ENCODE measurements at places on chromosomes 5 and 9. TPM values are rescaled to one million over a fixed set of nuclear protein-coding genes. Genes with fewer than 3 reads are reported as not detected.

- DNase-seq: no peak
These were observed 81.4 kb downstream of the GABBR2 start for GRCh38 chr9:98627296-98627695.

DNA sequence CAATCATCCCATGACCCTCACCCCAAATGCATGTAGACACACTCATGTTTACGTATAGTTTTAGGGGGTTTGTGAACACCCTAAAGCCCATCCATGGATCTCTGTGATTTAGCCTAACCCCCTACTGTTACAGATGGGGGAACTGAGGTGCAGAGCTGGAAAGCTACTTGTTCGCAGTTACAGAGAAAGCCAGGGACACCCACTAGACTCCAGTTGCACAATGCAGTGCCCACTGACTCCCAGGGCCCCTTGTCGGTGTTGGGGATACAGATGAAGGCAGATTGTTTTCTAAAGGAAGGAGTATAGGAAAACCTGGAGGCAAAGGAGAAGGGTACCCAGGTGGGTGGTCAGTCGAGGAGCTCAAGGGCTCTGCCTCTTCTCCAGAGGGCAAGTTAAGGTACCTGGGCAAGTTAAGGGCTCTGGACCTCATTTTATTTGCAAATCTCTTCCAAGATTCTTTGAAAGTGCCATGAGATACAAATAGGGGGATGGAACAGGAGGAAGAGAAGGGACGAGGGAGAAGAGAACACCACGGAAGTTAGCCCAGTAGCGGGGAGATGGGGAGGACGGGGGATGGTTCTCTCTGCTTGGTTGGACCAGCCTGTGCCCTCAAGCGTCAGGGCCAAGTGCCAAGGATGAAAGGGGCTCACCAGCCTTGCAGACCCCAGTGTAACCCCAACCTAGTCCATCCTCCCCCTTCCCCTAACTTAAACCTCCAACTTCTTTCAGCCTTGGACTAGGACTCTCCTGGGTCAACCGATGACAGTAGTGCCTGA, 958 bp downstream of the MYOZ3 start:
- DNase-seq: no peak

DNA sequence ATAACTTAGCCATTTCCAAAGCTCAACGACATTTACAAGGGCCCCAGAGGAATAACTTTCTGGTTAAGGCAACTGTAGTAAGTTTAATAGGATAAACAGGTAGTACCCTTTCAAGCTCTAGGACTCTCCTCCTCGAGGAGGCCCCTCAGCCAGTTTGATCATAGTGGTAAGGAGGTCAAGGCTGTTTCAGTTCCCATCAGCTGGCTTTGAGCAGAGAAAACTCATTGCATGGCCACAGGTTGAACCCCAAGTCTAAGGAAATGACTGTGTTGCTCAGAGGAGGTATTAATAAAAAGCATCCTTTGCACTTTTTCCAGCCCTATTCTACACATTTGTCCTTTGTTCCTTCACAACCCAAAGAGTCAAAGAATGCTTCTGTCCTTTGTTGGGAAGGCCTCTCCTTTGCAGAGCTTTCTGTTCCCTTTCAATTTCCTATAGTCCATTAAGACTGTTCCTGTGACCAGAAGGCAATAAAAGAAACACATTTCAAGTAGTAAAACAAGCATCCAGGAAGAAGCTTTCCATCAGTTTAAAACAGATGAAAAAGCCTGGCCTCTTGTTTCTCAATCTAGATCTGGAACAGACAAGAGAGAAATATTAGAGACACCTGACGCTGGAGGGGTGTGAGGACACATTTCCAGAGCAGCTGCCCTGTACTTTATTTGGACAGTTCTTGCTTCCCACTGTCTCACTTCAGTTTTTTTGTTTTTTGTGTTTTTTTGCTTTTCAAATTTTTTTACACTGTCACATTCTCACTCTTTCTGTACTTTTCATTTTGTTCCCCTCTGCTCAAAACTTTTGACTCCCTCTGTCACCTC, 54.1 kb downstream of the PRRC1 start:
- DNase-seq: no peak

GRCh38 chr5:132859889-132860437, 6.3 kb downstream of the GDF9 start:
- DNase-seq: no peak

- no peak for DNase-seq
These were observed 4.2 kb downstream of the IFNA8 start for GRCh38 chr9:21413151-21413550.

- DNase-seq: no peak
These were observed 15.3 kb downstream of the C9orf152 start for GRCh38 chr9:110192531-110193261.

GRCh38 chr5:68822796-68823195, 271.0 kb upstream of the SLC30A5 start:
- no peak for DNase-seq

DNA sequence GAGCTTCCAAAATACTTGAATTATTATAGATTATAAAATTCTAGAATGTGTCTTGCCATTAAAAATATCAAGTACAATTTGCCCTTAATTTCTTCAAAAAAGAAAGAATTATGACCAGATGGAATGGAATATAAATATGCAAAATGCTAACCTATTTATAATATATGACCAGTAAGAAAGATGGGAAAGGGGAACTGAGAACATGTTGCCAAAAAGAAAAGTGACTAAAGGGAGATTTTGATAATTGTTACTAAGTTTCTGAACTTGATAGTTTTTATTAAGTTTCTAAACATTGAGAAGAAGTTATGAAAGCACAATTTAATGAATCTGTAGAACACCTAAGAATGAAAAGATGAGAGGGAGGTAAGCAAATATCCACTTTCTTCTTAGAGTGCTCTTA, 188.4 kb upstream of the NR4A3 start:
- no peak for DNase-seq

DNA sequence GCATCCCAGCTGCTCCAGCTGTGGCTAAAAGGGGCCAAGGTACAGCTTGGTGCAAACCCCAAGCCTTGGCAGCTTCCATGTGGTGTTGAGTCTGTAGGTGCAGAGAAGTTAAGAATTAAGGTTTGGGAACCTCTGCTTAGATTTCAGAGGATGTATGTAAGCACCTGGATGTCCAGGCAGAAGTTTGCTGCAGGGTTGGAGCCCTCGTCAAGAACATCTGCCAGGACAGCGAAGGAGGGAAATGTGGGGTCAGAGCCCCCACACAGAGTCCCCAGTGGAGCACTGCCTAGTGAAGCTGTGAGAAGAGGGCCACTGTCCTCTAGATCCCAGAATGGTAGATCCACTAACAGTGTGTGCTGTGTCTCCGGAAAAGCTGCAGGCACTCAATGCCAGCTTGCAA, 236.2 kb upstream of the ADRA1B start:
- no peak for DNase-seq

DNA sequence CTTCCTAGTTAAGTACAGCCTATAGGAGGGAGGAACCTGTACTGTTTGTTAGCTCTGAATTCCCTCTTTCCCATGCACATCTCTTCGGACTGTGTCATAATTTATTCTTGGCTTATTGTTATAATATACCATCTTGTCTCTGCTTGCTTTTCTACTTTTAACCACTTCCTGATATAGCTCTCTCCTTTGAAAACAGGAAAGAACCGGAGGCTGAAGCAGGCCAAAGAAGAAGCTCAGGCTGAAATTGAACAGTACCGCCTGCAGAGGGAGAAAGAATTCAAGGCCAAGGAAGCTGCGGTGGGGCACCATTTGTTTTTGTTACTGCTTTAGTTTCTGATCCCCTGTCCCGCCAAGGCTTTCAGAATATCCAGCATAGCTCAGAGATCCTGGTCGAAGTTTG, 4.8 kb downstream of the ATP6V1G1 start:
- no peak for DNase-seq

DNA sequence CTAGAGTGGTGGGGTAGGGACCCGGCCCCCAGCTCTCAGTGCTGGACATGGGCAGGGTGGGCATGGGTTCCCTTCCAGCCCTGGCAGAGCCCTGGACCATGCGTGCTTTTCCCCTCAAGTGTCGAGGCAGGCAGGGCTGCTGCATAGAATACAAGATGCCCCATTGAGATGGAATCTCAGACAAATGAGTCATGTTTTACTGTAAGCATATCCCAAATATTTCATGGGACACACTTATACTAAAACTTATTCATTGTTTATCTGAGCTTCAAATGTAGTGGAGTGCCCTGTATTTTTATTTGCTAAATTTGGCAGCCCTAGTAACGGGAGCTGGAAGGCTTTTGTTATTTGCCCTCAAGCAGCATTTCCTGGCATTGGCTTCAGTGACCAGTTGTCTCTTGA, 3.2 kb upstream of the RNU6ATAC start:
- DNase-seq: no peak

DNA sequence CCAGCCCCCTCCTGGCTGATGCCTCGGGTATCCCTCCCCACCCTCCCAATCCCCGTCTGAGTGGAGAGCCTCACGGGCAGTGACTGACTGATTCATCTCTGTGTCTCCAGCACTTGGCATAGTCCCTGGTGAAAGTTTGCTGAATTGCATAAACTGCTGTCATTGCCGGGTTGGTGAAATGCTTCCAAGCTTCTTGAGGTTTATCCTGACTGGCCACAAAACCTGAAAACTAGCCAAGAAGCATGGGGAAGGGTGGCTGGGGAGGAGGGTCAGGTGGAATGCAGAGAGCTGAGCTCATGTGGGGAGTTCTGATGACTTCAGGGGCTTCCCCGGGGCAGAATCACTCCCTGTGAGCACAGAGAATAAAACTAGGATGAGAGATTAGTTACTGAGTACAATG, 56.9 kb upstream of the GGTA1 start:
- peak; percentile 40 for DNase-seq

DNA sequence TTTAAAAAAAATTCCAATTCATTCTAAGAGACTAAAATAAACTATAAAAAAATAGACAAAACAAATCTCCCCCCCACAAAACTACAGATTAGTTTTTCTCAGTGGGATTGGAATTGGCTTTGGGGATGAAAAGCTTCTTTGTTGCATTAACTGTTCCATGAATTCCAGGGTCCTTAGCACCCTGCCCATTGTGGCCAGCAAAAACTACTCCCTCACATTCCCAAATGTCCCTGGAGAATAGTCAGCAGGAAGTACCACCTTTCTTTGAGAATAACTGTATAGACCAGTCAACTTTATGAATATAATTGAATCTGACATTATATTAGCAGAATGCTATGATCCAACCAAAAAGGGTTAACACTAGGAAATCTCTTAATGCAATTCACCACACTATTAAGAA, 147.9 kb downstream of the LPAR1 start:
- no peak for DNase-seq

GRCh38 chr9:1910269-1910811, 104.8 kb upstream of the SMARCA2 start:
- DNase-seq: no peak

- DNase-seq: no peak
These were observed 10.6 kb upstream of the UBAP2 start for GRCh38 chr9:34059281-34059680.

DNA sequence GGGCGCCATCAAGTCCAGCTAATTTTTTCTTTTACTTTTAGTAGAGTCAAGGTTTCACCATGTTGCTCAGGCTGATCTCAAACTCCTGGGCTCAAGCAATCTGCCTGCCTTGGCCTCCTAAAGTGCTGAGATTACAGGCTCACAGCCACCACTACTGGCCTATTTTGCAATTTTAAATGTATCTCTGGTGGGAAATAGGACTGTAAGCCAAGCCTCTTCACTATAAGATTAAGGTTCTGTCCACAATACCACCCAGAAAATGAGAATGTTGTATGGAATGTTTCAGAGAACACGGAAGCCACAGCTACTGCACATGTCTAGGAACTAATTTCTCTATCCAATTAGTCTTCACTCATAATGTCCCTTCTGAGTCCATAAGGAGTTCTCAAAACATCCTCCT, 607.3 kb downstream of the PRELID2 start:
- no peak for DNase-seq

- DNase-seq: peak; percentile 38
These were observed 17.5 kb downstream of the PTTG1 start for GRCh38 chr5:160439205-160439600.

DNA sequence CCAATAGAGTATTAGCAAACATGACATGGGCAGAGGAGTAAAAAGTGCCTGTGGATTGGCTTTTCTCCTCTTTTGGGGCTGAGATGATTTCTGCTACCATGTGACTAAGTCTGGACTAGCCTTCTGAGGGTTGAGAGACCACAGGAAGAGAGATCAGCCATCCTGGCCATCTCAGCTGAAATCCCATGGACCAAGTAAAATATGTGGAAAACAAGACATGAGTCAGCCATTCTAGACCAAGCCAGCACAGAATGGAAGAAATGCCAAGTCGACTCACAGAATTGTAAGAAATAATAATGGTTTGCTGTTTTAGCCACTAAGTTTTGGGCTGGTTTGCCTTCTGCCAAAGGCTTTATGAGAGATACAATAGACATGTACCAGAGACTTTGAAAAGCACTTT, 377.8 kb downstream of the CHSY3 start:
- DNase-seq: no peak

DNA sequence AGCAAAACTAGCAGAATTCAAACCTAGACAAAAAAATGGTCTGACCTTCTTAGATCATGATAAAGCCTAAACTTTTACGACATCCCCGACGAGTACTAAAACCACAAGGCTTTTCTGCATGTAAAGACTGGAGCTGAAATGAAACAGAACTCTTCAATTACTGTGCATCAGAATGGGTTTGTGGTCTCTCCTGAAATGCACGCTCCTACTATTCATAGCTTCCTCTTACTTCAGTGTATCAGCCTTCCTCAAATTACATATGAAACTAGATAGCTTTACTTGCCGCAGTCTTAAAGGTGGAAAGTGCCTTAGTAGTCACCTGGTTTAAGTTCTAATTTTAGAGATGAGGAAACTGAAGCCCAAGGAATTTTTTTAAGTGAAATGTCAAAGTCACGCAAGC, 24.6 kb upstream of the MED10 start:
- DNase-seq: no peak

DNA sequence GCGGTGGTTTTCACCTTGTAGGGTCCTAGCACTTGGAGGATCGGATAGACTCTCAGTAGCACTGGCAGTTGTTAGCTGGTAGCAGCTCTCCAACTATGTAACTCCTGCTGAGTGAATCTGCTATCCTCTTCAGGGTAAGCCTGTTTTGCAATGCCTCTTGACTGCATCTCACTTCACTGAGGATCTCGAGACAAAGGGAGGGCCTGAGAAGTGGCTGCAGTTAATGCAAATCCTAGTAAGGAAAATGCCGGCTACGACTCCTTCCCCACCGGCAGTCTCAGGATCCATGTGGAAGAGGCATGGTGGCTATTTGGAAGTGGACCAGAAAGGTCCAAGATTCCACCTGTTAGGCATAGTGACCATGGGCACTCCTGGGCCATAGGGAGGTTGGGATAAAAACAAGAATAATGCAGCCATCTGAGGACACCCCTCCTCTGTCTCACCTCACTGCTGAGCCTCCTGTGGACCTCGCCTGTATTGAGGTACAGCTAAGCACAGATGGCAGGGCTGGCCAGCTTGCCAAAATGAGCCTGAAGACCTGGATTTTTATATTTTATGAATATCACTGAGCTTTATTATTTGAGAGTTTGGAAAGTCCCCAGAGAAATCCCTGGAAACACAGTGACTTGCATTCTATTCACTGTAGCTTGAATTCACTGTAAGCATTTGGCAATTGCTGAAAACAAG, 146.0 kb downstream of the LIFR start:
- no peak for DNase-seq

ITK gene
- total RNA-seq: 3.4 TPM

SUSD3 gene
- total RNA-seq: 7.0 TPM

MAPKAP1 gene
- total RNA-seq: 81.5 TPM

PTGER4 gene
- 13.8 TPM for total RNA-seq

AK8 gene
- 0.42 TPM for total RNA-seq

SNX24 gene
- 15.6 TPM for total RNA-seq

PTGES gene
- total RNA-seq: 1.7 TPM

FBLL1 gene
- not detected for total RNA-seq

PCDHGC4 gene
- total RNA-seq: 7.9 TPM

BTNL9 gene
- total RNA-seq: 10.7 TPM

ZNF474 gene
- total RNA-seq: 0.92 TPM

RETREG1 gene
- 6.5 TPM for total RNA-seq
